Stimulated activated CD8-positive, alpha-beta memory T cell treated with anti-CD3 and anti-CD28 coated beads, Interleukin-4, amount 100 ng/mL, for 24 hours (primary cell): ENCODE measurements at places on chromosomes 11 and 22.

DNA sequence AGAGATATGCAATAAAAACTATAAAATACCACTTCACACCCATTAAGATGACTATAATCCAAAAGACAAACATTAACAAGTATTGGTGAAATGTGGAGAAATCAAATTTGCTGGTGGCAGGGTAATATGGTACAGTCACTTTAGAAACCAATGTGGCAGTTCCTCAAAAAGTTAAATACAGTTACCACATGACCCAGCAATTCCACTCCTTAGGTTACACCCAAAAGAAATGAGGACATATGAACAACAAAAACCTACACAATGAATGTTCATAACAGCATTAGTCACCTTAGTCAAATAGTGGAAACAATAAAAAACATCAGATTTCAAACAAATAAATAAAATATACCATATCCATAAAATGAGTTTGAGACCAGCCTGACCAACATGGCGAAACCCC, 52.6 kb downstream of the RDX start:
- no peak for DNase-seq

GRCh38 chr11:57778318-57779037, 16.9 kb downstream of the CTNND1 start:
- DNase-seq: no peak

- no peak for DNase-seq
These were observed 177.1 kb upstream of the RAG2 start for GRCh38 chr11:36775130-36775529.

- DNase-seq: no peak
These were observed 6.7 kb upstream of the CYTH4 start for GRCh38 chr22:37275622-37276021.

DNA sequence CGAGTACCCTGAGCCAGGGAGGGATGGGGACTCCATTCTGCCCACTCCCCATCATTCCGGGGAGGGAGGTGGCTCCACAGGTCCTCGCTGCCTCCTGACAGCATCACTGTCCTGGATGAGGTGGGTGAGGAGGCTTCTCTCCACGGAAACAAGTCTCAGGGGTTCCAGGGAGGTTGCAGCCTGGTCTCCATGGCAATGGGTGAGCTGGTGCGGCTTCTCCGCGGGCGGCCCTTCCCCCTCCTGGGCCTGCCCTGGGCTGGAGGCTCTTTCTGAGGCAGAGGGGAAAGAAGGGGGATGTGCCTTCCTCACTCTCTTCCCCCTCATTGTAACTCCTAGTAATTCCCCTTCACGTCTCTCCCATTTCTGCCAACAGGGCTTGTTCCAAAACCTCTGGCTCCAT, 37.1 kb upstream of the PARVG start:
- no peak for DNase-seq

GRCh38 chr11:115141231-115142114, 362.7 kb downstream of the CADM1 start:
- DNase-seq: no peak

- DNase-seq: no peak
These were observed 561.9 kb upstream of the ANO5 start for GRCh38 chr11:21630934-21631478.

DNA sequence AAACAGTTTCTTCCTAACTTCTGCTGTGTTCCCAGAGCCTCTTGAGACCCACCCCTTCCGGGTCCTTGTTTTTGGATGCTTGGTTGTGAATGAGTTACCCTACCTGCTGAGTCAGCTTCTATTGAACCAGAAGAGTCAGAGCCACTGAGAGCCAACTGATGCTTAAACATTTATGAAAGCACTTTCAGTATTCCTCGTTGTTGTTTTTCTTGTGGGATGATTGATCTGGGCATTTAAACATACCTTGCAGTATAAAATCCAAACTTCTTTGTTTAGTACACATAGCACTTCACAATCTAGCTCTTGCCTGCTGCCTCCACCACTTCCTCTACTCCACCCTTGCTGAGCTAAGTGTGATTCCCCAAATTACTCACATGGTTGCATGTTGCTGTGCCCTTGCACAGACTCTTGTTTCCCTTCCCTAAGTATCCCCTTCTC, 5.5 kb downstream of the PRSS23 start:
- no peak for DNase-seq

DNA sequence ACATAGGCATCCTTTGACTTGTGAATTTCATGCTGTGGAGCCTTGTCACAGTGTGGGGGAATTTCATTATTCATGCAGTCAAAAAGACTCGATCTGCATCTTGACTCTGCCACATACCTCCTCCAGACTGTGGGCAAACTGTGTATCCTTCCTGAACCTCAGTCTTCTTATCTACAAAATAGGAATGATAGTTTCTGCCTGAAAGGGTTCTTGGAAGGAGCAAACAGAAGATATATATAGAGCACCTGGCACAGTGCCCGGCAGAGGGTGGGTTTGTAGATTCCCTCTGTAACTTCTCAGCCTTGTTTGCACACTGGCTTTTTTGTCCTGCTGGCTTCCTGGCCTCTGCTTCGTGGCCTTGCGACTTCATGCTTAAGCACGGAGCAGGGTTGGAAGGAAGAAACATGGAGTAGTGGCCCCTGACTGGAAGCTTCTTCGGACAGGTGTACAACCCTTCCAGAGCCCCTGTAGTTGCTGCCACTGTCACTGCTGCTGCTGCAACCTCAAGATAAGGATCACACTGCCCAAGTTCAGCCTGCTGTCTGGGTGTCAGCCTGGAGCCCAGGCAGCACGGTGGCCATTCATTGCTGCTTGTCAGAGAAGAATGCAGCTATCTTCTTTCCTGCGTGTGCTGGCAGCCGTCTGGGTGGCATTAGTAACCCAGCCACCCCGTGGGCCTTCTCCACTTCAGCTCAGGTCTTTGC, 106.4 kb downstream of the MICAL2 start:
- DNase-seq: no peak

DNA sequence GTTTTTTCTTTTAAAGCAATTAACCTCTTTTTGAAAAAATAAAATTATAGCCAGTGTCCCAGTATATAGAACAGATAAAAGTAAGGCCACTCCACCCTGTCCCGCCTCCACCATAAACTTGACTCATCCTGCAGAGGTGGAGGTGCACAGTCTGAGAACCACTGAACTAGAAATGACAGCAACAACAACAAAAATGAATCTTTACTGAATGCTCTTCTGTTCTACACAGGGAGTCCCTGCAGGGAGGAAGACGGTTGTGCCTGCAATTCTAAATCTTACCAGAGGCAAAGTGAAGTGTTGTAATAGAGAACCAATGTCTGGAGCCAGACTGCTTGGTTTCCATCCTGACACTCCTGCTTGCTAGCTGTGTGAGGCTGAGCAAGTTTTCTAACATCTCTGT, 162.3 kb downstream of the FBXO7 start:
- DNase-seq: no peak

DNA sequence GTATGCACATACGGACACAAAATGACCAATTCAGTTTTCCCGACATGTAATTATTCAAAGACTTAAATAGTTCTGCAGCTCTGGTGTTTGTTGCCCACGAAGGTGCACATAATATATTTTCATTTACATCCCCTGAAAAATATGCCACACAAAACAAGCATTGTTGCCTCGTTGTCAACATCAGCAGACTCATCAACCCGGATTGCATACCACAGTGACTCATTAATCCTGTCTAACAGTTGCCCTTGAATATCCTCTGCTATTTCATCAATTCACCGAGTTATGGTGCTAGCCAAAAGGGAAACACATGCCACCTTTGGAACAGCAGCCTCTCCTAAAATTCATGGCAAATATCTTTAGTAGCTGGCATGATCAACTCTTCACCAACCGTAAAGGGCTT, 582.2 kb downstream of the LRRC4C start:
- no peak for DNase-seq

DNA sequence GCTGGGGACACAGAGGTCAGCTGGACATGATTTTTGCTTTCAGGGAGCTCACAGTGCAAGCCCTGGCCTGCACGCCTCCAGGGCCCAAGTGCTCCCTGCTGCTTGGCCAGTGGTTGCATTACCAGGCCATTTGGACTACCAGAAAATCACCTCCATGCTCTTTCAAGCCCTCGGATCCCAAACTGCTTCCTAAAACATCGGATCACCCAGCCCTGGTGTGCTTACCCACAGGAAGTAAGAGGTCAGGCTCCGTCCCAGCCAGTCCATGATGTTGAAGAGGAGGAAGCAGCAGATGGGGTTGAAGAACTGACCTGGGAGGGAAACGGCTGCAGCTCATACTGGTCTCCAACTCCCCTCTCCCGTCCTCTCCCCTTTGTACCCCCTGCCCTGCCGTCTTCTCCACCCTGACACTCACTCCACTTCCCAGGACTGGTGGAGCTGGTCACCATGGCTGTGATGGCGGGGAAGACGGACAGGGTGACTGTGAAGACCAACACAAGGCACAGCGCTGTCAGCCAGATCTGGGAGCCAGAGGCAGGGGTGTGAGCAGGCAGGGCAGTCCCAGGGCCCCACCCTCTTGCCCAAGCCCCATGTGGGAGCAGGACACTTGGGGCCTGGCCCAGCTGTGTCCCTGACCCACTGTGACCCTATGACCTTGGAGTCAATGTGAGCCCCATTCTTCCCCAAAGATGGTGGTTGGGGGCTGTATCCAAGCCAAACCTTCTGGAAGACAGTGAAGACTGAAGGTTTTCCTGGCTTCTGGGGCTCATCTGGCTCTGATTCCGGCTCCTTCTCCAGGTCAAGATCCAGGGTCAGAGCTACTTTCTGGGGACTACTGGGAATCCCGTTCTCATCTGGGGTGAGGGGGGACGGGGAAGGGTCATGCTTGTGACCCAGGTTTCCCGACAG, 5.6 kb downstream of the SLC29A2 start:
- no peak for DNase-seq

- no peak for DNase-seq
These were observed 5.8 kb downstream of the UBASH3B start for GRCh38 chr11:122661182-122661945.

- no peak for DNase-seq
These were observed 105.9 kb upstream of the C11orf58 start for GRCh38 chr11:16632295-16633200.

- DNase-seq: no peak
These were observed at the start of gene POU2F3 for GRCh38 chr11:120239713-120240640. POU2F3 (plus strand) TSS chr11:120240140; CDS start chr11:120240344, 204 bp downstream.

- DNase-seq: no peak
These were observed 203.2 kb downstream of the CSNK2A3 start for GRCh38 chr11:11149671-11150459.

DNA sequence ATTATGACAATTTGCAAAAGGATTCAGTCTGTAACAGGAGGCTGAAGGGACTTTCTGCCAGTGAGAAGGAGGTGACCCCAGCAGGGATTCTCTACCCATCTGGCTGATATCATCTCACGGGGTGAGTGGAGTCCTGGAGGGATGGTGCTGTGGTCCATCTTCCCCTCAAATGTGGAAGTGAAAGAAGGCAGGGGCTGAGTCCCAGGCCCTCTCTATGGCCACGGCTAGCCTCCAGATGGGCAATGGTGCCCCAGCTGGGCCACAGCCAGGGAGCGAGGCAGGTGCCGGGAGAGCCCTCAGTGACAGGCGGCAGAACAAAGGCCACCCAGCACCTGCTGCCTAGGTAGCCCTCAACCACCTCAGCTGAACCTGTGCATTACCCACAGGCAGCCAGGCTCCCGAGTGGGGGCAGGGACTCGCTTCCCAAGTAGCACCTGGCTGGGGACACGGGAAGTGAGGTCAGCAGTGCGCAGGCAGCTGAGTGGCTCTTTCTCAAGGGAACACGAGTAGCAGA, 6.7 kb downstream of the NECTIN1 start:
- DNase-seq: no peak

- no peak for DNase-seq
These were observed 71.0 kb downstream of the TRIM29 start for GRCh38 chr11:120066738-120067437.

- DNase-seq: no peak
These were observed at the start of gene CCDC81 for GRCh38 chr11:86374586-86374985. CCDC81 (plus strand) TSS chr11:86374887; CDS start chr11:86375164, 277 bp downstream.
